Occipital lobe (tissue), 3 donors: ENCODE measurements at places on chromosomes 12 and 14.

DNA sequence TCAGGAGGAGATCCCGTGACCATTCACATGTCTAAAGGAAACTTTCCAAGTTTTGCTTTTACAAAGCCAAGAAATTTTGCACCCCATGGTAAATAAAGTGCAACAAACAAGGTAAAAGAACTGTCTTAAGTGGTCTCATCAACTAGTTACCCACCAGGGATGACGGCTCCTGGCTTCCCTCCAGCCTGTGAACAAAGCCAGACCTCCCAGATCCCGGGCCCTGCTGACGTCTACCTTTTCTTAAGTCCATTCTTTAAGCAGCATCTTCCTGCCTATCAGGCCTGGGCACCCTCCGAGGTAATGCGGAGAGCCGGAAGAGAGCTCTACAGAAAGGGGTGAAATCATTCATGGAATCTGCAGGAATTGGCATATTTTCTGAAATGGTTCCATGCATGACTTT lies 58.0 kb upstream of the DAAM1 start:
- DNase-seq: no peak

DNA sequence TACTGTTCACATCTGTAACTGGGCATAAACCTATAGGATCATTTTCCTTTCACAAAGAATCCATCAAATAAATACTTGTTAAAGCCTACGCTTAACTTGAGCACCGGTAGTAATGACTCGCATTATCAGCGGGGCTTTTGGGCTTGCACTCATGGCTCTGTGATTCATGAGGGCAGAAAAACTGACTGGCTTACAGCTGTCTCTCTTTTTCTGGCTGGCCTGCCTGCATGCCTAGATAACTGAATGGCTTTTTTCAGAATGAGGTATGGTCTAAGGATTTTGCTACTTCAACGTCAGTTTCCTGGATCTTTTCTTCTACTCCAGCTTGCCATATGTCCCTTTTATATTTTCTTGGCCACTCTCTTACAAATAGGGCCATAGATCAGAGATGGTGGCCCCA lies 531.1 kb downstream of the NRXN3 start:
- DNase-seq: no peak

DNA sequence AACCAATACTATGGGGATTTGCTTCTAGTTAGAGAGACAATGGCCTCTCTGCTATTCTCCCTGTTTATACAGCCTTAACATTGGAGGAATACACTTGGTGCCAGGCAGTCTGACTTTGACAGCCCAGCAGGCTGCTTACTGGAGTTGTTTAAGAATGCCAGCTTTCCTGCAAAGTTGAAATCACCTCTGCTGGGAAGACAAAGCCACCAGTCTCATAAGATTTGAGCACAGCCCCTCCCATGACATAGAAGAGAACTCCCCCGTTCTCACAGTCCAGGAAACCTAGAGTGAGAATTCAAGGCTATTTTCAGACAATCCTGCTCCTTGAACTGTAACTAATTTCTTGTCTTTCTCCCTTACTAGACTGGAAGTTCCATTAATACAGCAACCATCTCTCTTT lies 21.1 kb upstream of the CATSPERB start:
- no peak for DNase-seq

DNA sequence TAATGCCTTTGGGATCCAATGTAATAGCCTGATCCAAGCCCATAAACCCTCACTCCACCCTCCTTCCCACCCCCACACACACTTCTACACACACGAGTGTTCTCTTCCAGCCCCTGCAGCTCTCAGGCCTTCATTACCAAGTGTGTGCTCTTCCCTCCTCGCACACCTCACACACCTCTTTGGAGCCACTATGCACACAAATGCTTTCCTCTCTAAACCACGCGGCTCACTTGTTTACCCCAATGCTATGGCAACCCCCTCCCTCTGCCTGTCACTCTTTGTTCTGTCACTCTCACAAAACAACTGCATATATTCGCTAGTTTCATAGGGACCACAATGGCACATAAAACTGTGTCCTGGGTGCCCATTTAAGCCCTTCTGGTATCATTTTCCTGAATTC lies 35.1 kb downstream of the PPP2R5E start:
- no peak for DNase-seq

DNA sequence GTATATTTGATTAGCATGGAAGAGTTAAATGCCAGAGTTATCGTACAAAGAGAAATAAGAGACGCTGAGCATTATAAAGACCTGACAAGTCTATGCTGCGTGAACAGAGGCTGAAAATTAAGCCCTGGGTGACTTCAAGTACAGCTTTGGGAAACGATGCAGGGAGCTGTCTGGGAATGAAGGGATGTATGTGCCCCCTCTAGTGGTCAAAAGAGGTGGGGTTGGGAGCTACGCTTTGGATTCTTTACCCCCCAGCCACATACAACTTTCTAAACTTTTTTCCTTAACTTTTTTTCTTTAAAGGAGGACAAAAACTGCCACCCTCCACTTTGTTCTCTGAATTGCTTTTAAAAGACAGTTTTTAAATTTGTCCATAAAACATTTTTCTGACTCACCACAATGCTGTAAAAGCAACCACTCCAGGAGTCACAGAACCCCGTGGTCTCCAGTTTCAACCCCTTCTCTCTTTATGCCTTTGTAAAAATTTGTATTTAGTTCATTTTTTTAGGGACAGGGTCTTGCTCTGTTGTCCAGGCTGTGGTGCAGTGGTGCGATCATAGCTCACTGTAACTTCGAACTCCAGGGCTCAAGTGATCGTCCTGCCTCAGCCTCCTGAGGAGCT lies 59.4 kb downstream of the ZNF664 start:
- DNase-seq: no peak

DNA sequence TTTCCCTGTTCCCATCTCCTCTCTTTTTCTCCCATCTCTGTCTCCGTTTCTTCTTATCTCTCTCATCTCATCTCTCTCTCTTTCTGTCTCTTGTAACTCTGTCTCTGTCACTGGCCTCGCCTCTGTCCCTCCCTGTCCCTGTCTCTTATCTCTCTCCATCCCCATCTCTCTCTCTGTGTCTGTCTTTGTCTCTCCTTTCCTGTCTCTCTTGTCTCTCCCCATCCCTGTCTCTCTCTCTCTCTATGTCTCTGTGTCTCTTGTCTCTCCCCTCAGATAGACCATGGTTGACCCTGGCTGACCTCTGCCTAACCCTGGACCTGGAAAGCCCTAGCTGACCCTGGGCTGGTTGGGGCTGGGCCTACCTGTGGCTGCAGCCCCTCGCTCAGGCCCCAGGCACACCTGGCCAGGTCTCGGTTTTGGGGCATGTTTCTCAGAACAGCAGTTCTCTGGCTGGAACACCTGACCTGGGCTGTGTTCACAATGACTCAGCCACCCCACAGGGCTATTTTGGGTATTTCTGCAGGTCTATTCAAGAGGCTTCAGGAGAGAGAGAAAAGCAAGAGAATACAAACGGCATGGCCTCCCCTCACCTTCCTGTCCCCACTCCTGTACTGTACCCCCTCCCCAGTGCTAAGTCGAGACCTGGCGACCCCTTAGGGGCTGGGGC lies 174.4 kb downstream of the TMEM121 start:
- no peak for DNase-seq

DNA sequence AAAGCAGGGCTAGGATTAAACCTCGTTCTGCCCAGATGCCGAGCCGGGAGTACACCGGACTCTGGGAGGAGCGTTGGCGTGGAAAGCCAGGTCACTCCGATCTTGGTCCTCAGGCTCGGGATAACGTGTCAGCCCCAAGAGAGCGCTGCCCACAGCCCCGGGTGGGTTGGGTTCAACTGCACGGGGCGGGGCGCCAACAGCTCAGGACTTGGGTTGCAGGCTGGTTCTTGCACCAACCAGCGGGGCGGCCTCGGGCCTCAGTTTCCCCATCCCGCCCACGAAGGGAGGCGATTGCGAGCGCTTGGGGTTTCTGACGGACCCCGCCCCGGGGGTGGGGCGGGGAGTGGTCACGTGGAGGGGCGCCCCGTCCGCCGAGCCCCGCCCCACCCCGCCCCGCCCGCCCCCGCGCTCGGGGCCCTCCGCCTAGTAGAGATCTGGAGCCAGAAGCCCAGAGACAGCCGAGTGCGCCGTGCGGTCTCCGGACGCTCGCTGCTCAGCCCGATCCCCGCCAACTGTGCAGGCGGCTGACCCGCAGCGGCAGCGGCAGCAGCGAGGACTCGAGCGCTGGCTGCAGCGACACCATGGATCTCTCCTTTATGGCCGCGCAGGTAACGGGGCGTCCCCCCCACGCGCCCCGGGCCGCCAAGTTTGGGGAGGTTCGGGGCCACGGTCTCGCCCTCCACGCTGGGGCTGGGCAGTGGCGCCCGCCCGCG lies at the start of gene C14orf132:
Gene C14orf132, plus strand, starts transcription at position 443 of the 713 bp plus-strand sequence. Its CDS starts 139 bp downstream, at position 582.
- DNase-seq: peak; percentile 60

GRCh38 chr12:49092086-49092815 lies 2.4 kb downstream of the DHH start:
- peak; percentile 33 for DNase-seq

- no peak for DNase-seq
These were observed 466.3 kb downstream of the GALC start for GRCh38 chr14:87526731-87527130.

GRCh38 chr12:90102957-90103652 lies 394.5 kb upstream of the ATP2B1 start:
- DNase-seq: no peak

GRCh38 chr14:94747739-94748138 lies 22.2 kb downstream of the GSC start:
- no peak for DNase-seq

DNA sequence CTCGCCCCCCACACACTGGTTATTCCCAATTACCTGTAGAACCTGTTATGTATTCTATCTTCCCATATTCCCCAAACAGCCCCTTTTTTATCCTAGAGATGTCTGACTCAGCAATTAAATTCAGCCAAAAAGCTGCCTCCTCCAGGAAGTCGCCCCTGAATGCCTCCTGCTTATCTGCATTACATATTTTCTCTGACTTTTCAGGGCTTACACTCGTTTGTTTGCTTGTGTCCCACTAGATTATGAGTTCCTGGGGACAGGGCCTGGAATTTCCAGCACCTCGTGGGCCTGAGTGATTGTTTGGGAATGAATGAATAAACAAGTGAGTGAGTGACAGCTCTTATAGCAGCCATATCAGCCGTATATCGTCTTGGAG lies 99.3 kb upstream of the RFLNA start:
- no peak for DNase-seq

DNA sequence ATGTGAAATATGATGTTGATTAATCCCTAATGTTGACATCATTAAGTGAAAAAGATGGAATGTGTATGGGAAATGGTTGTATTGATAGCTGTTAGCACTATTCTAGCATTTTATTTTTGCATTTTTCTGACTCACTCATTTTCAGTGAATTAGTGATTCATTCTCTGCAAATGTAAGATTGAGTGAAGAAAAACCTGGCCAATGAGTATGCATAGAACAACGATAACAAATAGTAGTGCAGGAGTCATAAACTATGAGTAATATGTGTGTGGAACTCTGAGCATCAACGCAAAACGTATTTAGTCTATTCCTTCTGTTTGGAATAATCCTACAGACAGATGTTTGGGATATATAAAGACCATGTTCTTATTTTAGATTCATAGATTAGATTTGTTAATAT lies 76.3 kb upstream of the RTL1 start:
- no peak for DNase-seq

DNA sequence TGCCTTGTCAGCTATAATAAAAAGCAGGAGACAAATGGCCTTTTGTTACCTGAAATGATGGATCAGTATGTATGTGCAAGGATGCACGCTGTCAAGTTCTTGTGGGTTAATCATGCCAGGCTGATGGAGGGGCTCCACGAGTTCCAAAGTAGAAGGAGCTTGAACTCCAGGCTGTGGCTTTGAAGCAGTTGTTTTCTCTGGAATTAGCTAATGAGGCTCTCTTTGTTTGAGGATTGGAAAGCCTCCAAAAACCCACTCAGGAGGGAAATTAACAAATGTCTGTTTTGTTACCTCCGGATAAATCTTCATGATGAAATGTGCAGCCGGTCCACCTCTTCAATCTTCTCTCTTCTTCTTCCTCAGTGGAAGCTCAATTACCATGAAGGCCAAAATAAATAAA lies 605.5 kb downstream of the DIO2 start:
- no peak for DNase-seq

GRCh38 chr14:100739306-100739705 lies 12.6 kb downstream of the DLK1 start:
- DNase-seq: no peak

DNA sequence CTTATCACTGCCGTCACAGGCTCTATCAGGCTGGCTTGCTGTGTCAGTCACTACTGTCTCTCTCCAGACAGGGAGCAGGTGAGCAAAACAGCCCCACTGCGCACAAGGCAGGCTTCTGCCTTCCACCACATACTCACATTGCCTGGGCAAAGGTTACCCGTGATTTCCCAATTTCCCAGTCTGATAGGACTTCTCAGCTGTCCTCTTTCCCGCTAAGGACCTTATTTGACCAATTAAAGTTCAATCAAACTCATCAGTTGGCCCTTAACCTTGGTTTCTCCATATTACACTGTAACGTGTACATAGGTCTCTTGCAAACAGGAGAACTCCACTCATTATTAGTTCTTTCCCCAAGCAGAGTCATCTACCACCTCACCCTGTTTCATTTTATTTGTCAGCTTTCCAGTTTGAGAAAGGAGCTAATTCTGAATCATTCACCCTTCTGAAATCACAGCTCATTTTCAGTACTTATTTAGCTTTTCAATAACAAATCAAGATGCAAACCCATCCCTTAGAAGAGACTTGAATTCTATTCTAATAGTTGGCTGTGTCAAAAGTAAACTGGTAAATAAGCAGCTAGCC lies 170.8 kb downstream of the ESR2 start:
- DNase-seq: no peak

- DNase-seq: no peak
These were observed 443.2 kb upstream of the FOXG1 start for GRCh38 chr14:28323366-28323765.

GRCh38 chr12:104486363-104486750 lies 29.6 kb downstream of the CHST11 start:
- no peak for DNase-seq

GRCh38 chr12:65449400-65449799 lies 170.9 kb downstream of the MSRB3 start:
- no peak for DNase-seq

DNA sequence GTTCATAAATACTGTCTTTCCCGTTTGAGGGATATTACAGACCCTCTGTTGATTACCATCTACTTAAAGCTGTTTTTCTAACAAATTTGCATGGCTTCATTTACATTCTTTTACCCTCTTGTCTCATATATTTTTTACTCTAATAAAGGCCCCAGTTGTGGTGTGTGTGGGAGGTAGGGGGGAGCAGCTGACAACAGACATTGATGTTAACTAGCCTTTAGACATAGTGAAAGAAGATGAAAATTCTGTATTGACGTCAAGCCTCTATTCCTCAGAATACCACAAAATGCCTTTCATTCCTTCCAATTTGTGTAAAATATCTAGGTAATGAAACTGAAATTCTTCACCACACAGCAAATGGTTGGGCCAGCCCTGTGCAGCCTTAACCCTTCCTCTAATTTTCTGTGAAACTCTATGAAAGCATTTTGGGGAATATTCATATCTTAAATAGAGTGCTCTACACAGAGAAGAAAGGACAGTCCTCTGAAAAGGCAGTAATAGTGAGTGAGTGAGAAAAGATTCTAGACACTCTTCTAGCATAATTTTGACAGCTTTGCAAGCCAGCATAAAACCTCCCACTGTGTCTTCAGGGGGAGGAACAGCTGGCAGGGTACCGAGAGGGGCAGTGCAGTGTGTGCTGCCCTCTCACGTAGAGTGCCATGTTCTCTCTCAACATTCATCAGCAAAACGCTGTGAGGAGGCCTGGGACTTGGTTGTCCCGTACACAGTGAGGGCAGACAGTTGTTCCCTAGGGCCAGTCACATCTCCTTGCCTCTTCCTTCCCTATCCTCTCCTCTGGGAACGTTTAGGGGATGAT lies 20.1 kb upstream of the CERS5 start:
- no peak for DNase-seq
